ENCODE measurements at places on chromosomes 16 and 17. TPM values are rescaled to one million over a fixed set of nuclear protein-coding genes. Genes with fewer than 3 reads are reported as not detected.

C17orf107 gene
- 0.88 TPM for total RNA-seq

RHBDL3 gene
- not detected for total RNA-seq

NDRG4 gene
- 38.4 TPM for total RNA-seq

MYH8 gene
- not detected for total RNA-seq

TERB1 gene
- not detected for total RNA-seq

ZFPM1 gene
- total RNA-seq, result 3.3 TPM

PTX4 gene
- total RNA-seq, result 0.18 TPM

MED9 gene
- total RNA-seq, result 11.1 TPM

CDH8 gene
- total RNA-seq, result 0.24 TPM

Data from glomerular endothelial cell (primary cell).